ENCODE measurements at places on chromosomes 13 and 19.
A peak's percentile ranks its signal among the peaks of the same experiment; 100 is the strongest.

DNA sequence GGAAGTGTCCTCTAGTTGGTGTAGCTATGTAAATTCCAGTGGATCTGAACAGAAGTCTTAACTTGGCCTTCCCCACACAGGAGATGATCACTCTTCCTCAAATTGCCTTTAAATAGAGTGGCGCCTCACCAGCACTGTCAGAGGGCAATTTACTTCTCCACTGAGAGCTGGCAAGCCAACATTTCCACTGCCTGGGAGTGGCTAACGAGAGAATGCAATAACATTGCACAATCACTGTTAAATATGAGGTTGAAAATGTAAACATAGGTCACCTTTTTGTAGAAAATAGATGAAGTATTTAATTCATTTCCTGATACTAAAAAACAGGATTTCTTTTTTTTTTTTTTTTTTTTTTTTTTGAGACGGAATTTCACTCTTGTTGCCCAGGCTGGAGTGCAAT lies 55.4 kb upstream of the UBL3 start:
- no peak for DNase-seq

DNA sequence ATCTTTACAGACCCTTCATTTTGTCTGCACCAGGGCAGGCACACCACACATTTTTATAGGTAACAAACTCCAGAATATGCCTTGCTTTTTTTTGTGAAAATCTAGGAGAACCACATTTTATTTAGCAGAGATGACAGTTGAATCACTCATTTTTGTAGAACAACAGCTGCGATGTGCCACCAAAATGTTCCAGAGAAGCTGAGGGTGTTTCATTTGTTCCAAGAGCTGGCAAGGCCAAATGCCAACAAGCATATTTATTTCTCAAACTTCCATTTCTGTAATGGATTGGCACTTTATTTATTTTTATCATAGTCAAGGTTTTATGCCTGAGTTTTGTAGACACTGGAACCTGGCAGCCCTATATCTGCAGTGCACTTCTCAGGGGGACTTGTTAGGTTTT lies 10.4 kb downstream of the OLFM4 start:
- no peak for DNase-seq

DNA sequence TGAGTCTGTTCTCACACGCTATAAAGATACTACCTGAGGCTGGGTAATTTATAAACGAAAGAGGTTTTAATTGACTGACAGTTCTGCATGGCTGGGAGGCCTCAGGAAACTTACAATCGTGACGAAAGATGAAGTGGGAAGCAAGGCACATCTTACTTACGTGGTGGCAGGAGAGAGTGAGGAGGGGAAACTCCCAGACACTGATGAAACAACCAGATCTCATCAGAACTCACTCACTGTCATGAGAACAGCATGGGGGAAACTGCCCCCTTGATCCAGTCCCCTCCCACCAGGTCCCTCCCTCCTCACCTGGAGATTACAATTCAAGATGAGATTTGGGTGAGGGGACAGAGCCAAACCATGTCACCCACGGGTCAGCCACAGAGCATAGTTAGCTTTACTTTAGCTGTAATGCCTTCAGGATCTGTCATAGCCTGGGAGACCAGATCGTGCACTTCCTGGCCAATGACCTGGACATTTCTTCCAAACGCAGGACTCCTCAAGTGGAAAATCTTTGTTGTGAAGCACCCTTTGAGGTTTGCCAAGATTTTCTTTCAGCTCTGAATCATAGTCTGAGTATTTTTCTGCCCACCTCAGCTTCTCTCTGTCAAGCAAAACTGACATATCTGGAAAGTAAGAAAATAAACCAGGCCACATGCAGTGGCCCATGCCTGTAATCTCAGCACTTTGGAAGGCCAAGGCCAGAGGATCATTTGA lies 25.2 kb upstream of the HIF3A start:
- no peak for DNase-seq

DNA sequence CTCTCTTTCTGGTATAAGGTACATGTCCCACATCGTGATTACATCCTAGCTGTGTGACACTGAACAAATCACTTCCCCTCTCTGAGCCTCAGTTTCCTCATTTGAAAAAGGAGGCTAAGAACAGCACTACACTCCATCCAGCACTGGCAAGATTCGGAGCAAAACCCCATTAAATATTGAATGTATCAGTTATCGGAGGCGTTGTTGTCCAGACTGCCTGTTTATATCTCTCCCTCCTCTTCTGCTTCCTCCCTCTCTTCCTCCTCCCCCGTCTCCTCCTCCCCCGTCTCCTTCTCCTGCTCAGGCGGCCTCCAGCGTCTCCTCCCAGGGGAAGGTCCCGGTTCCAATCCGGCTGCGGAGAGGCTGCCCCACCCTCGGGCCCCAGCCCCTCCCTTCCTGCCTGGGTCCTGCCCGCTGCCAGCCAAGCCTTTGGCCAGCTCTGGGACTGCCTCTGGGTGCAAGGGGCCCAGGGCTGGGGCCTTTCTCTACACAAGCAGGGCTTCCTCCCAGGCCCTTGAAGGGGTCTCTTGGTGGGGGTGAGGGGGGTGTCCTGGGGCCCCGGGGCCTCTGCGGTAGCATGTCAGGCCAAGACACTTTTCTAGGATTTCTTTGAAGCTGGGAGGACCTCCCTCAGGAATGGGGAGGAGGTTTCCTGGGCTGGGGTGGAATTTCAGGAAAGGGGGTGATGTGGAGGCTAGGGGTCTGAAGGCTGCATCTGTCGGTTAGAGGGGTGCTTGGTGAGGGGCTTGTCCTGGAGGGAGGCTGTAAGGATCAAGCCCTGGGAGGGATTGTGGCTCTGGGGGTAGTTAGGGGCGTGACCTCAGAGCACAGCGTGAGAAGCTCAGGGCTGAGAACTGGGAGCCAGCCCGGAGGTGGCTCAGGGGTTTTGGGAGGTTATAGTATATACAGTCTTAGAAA lies 1.9 kb downstream of the RRAS start:
- no peak for DNase-seq

GRCh38 chr13:25876247-25876646 lies 175.6 kb downstream of the SHISA2 start:
- DNase-seq: no peak

DNA sequence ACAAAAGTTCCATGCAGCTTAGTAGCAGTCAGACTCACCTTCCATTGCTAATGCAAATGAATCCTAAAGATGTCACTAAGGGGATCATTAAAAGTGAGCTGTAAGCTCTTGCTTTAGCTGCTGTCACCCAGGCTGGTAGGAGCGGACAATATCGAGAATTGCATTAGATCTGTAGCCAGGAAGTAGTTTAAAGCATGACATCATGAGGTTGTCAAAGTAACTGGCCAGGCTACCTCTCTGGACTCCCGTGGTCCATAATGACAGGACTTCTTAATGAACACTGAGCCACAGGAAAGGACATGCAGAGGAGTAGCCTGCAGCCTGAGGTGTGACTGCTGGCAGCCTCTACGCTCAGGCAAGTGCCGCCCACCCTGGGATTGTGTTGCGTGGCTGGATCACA lies 522.3 kb upstream of the NBEA start:
- no peak for DNase-seq

DNA sequence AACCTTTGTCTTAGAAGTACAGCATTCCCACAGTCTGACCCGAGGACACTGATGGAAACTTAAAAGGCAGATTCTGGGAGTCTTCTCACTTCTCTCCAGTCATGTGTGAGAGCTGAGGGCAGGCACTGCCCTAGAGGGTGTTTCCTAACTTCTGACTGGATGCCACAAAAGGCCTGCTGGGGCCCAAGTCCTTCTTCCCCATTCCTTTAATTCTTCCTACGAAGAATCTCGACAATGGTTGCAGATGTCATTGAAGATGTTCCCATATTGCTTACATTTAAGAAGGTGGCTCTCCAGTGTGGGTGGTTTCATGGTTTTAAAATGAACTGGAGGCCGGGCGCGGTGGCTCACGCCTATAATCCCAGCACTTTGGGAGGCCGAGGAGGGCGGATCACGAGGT lies 27.4 kb upstream of the ZNF564 start:
- no peak for DNase-seq

- DNase-seq: no peak
These were observed at the start of gene CDX2 for GRCh38 chr13:27969082-27969865. Gene CDX2 (minus strand): TSS chr13:27969315. CDS start chr13:27969006, 309 bp downstream.

- DNase-seq: no peak
These were observed 14.4 kb downstream of the CCDC124 start for GRCh38 chr19:17946965-17947784.

DNA sequence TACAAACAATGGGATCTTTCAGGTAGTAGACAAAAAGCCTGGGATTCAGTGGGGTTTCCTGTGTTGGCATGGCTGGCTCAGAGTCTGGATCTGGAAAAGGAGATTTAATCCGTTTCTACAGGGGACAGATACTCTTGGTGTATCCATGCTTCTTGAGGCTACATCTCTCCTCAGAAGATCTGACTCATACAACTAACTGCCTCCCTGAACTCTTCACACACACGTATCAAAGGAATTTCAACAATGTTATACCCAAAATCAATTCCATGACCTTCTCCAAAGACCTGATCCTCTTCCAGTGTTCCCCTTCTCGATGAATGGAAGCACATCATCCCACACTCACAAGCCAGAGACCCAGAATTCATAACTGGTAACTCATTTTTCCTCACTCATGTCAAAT lies 435.3 kb upstream of the NBEA start:
- DNase-seq: no peak

GRCh38 chr19:821231-821824 lies 427 bp downstream of the PLPPR3 start:
- DNase-seq: no peak

DNA sequence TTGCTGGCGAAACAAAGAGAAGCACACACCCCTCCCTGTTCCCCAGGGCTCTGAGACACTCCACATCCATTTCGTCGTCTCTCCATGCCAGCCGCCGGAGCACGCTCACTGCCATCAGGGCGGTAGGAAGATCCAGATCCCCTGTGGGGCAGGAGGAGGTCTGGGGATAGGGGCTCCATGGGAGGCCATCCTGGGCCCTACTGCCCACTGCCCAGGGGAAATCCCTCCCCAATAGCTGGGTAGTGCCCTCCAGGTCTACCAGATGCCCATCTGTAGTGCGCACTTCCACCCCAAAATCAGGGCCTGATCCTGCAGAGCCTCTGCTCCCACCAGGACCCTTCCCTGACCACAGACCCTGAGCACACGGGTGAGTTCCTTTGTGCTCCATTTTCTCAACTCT lies 80.3 kb downstream of the EFNB2 start:
- no peak for DNase-seq

GRCh38 chr13:87234981-87235380 lies 436.2 kb upstream of the SLITRK5 start:
- DNase-seq: no peak

- DNase-seq: peak; percentile 74
These were observed at the start of gene ZNF529 for GRCh38 chr19:36573020-36573894. Gene ZNF529 (minus strand): TSS chr19:36573292. CDS start chr19:36572346, 946 bp downstream.

DNA sequence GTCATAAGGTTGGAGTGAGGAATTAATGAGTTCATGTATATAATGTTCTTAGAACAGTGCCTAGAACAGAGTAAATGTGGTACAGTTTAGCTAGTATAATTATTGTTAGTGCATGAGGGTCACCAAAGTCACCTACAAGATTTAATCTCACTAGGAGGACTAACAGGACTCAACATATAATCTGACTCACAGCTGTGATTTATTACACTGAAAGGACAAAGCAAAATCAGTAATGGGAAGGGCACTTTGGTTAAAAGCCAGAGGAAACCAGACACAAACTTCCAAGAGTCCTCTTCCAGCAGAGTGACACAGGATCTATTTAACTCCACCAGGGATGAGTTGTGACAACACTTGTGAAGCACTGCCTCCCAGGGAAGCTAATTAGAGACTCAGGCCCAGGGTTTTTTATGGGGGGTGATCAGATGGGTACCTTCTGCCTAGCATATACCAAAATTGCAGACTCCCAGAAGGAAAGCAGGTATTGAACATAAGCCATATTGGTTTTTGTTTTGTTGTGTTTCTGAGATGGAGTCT lies 341.2 kb upstream of the DACH1 start:
- no peak for DNase-seq

DNA sequence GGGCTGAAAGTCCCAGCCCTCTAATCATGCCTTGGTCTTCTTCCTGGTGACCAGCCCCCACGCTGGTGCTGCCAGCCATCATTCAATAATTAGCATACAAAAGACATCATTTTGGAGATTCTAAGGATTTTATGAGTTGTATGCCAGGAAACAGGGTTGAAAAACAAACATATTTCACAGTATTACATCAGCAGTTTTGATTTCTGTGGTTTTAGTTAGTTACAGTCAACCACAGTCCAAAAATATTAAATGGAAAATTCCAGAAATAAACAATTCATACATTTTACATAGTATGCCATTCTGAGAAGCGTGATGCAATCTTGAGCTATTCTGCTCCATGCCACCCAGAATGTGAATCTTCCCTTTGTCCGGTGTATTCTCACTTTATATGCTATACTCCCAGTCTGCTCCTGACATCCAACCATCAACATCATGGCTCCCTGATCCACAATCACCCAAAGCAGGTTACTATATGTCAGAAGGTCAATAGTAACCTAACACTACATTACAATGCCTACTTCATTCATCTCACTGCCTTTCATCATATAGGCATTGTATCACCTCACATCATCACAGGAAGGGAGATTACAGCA lies 49.2 kb downstream of the STOML3 start:
- no peak for DNase-seq

DNA sequence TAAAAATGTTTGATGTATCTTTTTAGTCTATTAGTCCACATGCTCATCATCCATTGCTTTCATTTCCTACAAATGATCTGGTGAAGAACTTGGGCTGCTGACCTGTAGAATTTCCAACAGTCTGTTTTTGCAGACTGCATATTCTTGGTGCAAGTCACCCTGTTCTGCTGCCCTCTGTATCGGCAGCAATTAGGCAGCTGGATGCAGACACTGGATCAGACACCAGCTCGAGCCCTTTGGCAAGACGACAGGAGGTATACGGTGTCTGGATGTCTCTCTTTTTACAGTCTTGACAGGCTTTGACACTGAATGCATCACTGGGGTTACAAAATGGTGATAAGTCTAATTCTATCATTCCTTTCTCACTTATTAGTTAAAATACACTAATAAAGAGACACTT lies 21.8 kb downstream of the MTRF1 start:
- no peak for DNase-seq

DNA sequence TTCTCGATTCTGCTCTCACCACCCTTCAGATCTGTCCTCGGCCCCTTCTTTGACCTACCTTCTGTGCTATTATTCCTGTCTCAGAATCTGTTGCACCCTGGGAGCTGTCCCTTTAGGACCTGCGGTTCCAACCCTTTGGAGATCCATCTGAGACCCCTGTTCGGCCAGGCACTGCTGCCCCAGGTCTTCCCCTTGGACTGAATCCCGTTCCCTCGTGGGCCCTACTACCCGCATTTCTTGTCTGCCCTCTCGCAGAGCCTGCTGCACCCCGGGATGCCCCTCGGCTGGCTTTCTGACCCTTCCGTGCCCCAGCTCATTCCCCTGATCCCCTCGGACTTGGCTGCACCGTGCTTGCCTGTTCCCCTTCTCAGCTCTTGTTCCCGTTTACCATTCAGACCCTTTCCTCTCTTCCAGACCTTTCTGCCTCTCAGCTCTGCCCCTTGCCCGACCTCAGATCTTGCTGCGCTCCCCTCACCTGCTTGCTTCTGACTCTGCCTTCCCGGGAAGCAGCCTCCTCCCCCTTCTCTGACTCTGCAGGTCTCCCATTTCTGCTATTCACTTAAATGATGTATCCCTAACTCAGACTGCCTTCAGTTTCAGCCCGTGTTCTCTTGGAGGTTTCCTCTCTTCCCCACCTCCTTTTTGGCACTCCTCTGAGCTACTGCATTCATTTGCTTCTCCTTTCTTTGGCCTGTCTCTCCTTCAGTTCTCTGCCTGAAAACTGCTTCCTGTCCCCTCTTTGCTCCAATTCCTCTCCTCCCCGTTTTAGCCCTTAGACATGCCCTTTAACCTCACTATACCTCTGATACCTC lies 1.1 kb downstream of the ARHGAP35 start:
- DNase-seq: no peak

Data from stimulated activated CD4-positive, alpha-beta T cell treated with anti-CD3 and anti-CD28 coated beads, Interleukin-4, amount 100 ng/mL, for 1 hour (primary cell).